Stimulated activated CD4-positive, alpha-beta T cell treated with anti-CD3 and anti-CD28 coated beads, Interleukin-1b, Interleukin-23, amount 100 ng/mL, for 24 hours (primary cell): ENCODE measurements at places on chromosomes 2 and 18.

- DNase-seq = no peak
Observed at GRCh38 chr18:62258616-62259015, 66.5 kb upstream of the TNFRSF11A start.

DNA sequence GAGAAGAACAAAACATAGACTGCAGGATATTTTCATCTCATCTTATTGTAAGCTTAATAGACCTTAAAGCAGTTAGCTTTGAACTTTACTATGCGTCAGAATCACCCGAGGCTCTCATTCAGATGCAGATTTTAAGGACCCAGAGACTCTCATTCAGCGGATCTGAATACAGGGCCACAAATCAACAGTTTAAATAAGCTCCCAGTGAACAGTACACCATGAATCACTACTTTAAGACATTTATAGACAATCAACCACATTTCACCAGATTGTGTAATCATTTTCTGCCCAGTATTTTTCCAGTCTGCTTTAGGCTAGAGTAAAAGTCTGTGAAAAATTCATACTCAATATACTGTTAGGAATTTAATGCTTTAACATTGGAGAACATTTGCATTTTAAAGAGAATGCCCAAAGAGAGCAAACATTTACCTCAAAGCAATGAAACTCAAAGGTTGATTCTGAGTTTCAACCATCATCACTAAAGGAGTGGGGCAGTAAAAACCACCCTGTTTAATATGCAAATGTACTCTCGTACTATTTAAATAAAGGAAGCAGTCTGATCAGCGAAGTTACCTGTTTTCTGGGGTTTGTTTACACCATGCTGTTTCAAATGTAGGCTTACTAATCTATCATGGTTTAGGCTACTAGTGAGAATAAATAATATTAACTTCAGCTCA is 11.0 kb upstream of the ALPK2 start:
- DNase-seq = no peak

- DNase-seq = no peak
Observed at GRCh38 chr18:78724214-78724914, 255.3 kb upstream of the SALL3 start.

DNA sequence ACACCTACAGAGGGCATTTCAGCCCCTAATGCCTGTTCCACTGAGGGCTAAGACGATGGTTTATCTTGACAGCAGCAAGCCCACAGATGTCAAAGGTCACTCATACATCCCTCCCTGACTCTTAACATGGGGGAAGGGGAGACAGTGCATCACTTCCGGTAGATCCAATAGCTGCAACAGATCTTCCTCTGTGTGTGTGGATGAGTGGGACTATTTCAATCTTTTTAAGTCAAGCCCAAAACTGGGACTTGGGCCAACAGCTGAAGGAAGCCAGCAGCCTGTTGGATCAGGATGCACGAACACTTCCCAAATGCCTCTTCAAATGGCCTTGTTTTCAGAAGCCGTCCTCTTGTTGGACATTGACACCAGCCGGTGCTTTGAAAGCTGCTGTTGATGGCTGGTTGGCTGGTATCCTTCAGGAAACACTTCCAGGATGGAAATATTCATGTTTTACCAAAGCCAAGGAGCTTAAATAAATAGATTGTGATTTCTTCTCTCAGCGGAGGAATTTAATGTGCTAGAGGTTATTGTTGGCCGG is 59.2 kb downstream of the IL1R2 start:
- no peak for DNase-seq

DNA sequence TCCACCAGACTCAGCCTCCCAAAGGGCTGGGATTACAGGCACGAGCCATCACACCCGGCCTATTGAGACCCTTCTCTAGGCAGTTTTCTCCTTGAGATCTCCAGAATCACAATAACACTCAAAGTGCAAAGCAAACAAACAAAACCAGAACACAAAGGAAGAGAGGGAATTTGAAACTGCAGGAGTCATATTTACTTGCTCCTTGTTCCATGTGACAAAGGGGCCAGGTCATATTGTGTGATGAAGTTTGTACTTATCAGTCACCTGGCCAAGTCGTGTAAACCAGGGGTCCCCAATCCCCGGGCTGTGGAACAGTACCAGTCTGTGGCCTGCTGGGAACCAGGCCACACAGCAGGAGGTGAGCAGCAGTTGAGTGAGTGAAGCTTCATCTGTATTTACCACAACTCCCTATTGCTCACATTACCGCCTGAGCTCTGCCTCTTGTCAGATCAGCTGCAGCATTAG is 26.5 kb downstream of the SCYGR8 start:
- no peak for DNase-seq

DNA sequence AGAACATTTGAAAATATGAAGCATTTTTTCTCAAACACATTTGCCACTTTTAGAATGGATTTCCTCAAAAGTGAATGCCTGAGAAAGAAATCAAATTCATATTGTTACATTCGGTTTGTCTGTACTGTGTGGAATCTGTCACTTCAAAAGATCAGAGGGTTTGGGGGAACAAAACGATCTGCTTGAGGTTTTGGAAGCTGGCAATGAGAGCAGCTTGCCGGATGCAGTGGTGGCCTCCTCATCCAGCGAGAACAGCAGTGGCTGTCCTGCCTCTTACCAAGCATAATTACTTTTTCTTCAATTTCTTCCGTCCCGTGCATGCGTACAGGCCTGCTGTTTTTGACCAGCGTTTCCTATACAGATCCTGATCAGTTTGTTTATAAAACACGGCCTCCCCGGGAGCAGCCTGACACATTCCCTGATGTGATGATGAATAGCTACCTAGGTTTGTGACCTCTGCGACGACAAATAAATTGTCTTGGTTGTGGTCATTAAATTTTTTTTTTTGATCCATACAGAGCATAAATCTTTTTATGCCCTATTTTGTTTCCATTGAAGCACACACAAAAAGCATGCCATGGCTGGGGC is 45.2 kb downstream of the ITGA6 start:
- DNase-seq = no peak

DNA sequence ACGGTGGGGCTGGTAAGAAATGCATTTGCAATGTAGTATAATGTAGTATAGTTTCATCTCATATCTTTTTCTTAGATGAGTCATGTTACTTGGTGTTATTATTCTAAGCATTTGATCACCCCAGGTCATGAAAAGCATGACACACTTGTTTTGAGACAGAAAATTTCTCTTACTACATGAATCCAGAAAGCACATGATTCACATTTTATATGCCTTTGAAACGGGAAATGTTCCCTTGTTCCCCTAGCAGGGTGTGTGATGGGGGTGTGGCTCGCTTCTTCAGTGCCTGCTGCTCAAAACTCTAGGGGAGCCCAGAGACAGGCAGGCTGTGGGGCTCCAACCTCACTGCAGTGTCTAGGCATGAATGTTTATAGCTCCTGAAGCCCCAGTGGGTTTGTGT is 116.0 kb upstream of the RAB27B start:
- no peak for DNase-seq

- no peak for DNase-seq
Observed at GRCh38 chr2:240287011-240287410, 146.6 kb upstream of the OTOS start.

- DNase-seq = no peak
Observed at GRCh38 chr2:224369028-224369632, 32.8 kb downstream of the FAM124B start.

- no peak for DNase-seq
Observed at GRCh38 chr2:102753563-102754159, 8.2 kb upstream of the TMEM182 start.

DNA sequence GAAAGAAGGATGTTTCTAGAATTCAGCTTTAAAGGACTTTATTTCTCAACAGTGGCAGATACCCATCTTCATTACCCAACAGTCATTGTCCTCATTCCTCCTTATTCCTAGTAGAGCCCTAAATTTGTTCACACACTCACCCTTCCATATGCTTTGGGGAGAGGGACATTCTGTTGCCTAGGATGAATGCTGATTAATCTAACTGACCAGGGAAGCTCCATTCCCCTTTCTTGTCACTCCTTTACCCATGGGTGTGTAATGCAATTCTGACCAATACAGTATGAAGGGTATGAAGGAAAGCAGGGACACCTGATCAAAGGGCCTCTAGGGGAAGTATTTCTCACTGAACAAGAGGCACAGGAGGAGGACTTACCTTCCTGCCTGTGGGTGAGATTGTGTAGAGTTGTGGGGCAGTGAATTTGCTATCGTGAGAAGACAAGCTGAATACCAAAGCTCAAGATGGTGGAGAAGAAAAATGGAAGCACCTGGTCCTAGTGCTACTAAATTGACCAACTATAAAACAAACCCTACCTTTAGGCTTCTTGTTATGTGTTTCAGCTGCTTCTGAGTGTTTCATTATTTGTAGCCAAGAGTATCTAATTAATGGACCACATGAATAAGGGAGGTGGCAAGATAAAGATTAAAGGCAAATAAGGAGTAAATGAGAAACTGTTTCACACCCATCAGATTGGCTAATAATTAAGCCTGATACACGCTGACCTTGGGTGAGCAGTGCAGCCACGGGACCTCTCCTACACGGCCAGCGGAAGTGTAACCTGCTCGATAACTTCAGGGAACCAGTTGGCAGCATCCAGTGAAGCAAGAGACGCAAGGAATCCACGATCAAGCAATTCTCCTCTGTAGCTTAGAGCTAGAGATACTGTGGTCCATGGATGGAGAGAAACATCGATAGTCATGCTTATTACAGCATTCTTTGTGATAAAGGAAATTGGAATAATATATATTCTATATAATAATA is 202.3 kb downstream of the MYCN start:
- DNase-seq = no peak

DNA sequence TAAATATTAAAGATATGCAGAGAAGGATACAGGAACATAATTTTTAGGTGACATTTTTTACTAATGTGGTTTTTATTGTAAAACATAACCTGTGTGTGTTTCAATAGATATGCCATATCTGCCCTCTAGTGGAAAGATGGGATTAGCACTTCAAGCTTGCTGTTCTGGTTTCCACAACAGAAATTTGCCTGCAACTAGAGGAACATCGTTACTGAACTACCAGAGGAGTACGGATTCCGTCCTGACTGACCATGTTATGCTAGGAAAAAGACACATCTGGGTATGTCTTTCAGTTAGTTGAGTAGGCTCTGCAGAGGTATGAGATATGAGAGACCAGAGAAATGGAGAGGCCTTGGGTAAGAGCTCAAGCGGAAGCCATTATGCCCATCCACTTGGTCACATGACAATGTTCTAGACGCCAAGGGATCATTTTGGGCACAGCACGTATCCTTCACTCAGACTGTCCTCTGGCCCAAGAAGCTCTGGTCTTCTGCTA is 104.9 kb downstream of the MBD2 start:
- DNase-seq = peak; percentile 1

- DNase-seq = no peak
Observed at GRCh38 chr2:176479961-176480360, 210.7 kb downstream of the MTX2 start.

- no peak for DNase-seq
Observed at GRCh38 chr2:190592831-190593230, 56.1 kb upstream of the NAB1 start.

- no peak for DNase-seq
Observed at GRCh38 chr2:58137221-58137620, 90.6 kb downstream of the VRK2 start.

- no peak for DNase-seq
Observed at GRCh38 chr18:70172225-70172624, 33.3 kb downstream of the RTTN start.

GRCh38 chr2:60100034-60100433 is 453.4 kb downstream of the BCL11A start:
- DNase-seq = no peak

DNA sequence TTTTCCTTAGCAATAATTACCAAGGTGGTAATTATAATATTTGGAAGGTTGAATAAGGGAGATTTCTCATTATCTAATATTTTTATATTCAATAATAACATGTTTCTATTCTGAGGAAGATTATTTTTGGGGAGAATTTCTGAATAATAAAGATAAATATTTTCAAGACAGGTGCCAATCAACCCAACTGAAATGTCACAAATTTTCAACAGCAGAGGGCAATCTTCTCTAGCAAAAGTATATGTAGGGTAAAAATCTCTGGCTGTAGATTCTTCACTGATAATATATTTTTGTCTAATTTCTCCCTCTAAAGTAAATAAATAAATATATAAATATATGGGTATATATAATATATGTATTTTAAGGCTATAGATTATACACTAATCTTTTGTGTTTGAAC is 1187.2 kb upstream of the CRIM1 start:
- DNase-seq = no peak

DNA sequence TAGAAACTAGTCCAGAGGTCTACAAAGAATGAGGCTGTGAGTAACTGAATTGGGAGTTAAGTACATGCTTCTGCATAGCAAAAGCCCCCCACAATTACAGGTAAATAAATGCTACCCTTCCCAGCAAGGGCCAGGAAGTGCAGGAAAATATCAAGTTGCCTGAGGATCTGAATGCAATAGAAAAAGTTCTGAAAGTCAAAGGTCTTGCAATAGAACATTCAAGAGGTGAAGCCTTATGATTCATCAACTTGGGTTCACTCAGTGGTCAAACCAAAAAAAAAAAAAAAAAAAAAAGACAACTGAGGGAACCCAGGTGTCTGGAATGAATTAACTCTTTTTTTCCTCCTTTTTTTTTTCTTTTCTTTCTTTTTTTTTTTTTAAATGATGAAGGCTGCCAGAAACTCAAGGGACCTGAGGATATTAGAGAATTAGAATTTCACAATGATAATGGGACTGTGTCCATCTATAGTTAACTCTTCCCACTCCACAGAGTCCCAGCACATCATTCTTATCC is 42.9 kb upstream of the RFX8 start:
- DNase-seq = no peak

GRCh38 chr2:44952143-44952805 is 10.8 kb downstream of the SIX3 start:
- DNase-seq = no peak

DNA sequence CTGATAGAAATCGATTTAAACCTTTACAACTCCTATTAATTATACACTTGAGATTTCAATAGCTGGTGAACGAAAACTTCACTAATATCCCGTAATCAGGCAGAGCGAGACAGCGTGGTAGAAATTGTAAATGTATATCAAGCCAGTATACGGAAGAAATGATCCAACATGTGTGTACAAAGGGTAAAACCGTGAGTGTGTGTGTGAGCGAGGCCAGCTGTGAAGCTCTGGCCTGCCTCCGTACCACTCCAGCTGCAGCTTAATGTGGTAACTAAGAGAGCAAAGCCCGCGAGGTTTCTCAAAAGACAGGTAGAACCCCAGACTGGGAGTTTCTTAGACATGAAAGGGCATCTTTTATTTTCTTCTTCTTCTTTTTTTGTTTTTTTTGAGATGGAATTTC is 52.3 kb upstream of the ZNF516 start:
- no peak for DNase-seq

GRCh38 chr2:55196526-55196925 is 35.6 kb downstream of the CLHC1 start:
- DNase-seq = no peak

- no peak for DNase-seq
Observed at GRCh38 chr2:501667-502066, 175.5 kb downstream of the TMEM18 start.

DNA sequence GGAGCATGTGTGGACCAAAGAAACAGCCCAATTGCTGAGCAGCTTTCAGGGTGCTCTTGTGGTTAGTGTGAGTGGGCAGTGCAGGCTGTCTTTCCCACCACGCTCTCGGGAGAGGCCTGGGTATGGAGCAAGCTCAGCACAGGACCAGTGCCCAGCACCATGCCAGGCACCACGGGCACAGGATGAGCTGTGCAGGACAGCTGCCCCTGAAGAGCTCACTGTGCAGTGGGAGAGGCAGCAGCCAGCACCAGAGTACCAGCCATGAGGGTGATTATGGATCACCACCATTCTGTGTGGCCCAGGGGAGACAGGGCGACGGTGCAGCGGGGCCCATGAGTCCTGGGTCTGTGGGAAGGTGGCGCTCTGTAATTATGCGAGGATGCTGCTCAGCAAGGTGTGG is 29.7 kb upstream of the FAHD2A start:
- DNase-seq = no peak
